ENCODE measurements at places on chromosomes 3 and 15.

DNA sequence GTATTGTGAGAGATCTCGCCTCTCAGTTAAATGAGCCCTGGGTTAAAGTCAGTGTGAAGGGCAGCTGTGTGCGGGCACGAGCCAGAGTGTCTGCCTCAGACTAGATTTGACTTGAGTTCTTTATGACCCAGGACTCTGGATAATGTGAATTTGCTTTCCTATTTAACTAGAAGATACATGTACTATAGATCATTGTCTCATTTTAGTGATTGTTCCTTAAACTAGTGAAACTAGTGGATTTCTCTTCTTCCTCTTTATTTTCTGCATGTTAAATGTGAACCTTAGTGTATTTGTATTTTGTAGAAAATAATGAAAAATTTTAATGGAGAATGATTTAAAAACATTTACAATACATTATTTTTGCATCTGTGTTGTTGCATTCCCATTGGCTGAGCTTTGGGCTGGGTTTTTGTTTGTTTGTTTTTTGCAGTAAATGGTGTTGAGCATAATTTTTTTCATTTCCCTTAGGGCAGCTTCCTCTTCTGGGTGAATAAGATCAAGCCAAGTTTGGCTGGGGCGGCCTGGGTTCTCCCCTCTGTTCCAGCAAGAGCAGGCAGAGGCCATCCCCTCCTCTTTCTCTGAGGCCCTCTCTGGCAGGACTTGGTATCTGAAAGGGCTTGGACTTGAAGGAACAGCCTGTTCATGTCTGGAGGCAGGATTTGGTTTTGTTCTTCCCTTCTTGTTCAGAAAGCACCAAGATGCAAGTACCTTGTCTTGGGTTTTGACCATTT lies 15.0 kb downstream of the GCSAM start:
- DNase-seq = no peak

DNA sequence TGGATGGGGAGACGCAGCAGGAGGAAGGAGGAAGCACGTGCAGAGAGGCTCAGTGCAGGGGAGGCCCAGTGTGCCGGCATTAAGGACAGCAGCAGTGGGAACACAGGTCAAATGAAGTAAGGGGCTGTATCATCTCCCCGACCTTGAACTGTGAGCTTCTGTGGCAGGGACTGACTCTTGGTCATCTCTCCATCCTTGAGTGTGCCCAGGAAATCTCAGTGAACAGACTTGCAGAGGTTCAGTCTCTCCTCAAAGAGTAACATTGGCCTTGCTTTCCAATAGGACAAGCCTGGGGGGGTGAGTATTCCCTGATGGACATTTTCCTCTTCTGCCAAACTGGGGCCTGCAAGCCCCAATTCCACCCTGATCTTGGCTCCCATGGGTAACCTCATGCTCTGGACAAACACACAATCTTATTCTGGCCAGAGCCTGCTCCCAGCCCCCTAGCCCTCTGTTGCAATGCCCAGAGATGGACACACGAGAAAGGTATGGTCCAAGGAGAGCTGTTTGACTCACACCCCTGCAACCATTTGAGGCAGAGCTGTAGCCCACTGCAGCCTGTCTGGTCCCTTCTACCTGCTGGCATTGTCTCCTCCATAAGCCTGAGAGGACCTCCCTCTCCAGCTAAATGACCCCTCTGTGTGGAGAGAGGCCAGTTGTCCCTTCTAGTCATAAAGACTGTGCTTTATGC lies 50.9 kb downstream of the TLE3 start:
- no peak for DNase-seq

DNA sequence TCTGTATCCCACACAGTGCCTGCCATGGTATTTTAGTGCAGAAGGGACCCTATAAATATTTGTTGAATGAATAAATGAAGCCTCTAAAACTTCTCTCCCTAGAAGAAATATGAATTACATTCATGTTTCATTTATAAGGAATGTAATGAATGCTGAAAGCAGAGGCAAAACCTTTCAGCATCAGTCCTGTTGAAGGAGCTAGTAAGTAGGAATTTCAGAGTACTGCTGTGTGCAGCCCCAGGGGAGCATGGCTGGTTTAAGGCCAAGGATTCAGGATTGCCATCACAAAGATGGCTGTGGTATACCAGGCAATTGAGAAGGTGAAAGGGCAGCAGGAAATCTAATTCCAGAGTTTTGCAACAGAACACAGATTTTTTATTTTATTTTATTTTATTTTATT lies 1131.4 kb downstream of the IGSF11 start:
- DNase-seq = no peak

DNA sequence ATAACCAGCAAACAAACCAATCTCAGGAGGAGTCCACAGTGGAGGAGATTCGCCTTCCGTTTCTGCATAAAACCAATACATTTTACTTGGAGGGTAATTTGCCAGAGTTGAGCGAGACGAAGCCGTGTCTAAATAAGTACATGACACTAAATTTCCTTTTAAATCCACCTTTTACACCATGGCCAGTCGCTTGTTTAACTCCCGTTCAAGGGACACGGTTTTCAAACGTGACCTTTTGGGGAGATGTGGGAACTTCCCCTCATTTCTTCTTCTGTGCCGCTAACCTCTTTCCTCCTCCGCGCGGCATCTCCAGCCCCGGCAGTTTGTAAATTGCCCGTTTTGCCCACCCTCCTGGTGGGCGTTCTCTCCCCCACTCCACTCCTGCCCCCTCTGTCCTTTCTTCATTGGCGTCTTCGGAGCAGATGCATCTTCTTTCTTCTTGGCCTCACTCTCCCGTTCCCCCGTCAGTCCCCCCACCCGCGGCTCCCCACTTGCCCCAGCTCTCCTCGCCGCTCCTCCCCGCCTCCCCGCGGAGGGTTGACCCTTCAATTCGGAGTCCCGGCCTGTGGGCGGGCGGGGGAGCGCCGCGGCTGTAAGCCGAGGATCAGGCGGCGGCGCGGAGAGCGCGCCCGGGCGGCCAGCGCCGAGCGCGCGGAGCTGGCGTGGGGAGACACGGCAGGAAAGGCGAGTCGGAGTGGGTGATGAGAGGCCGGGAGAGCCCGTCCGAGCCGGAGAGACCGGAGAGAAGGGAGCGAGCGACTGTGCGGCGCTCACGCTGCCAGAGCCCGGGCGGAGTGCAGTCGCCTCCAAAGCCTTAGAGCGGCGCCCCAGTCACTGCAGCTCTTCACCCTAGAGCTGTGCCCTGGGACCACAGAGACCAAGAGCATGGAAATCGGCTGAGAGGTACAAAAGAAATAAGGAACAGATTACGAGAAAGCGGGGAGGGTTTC lies at the start of gene NLGN1:
TSS of gene NLGN1 (plus strand) at position 584 of the 950 bp plus-strand sequence.
- no peak for DNase-seq

- DNase-seq = no peak
These were observed 1.0 kb upstream of the C3orf52 start for GRCh38 chr3:112084980-112085705.

DNA sequence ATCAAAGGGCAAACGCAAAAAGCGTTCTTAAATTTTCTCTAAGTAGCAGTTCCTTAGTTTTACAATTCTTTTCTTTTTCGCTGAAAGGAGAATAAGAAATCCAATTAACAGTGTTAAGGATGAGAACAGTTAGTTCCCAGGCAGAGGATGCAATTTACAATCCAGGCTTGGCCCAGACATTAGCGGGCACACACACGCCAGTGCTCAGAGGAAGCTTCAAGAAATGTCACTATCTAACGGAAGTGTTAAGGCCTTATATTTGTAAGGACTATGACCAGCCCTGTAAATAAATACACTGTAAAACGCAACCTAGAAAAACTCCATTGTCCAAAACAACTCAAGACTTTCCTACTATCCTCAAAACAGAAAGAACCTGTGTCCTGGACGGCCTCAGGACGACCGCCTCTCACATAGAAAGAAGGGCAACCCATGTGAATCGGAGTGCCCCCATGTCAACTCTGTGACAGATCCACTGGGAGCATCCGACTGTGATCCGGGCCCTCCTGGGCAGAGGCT lies 1.3 kb downstream of the ACAP2 start:
- DNase-seq = no peak

DNA sequence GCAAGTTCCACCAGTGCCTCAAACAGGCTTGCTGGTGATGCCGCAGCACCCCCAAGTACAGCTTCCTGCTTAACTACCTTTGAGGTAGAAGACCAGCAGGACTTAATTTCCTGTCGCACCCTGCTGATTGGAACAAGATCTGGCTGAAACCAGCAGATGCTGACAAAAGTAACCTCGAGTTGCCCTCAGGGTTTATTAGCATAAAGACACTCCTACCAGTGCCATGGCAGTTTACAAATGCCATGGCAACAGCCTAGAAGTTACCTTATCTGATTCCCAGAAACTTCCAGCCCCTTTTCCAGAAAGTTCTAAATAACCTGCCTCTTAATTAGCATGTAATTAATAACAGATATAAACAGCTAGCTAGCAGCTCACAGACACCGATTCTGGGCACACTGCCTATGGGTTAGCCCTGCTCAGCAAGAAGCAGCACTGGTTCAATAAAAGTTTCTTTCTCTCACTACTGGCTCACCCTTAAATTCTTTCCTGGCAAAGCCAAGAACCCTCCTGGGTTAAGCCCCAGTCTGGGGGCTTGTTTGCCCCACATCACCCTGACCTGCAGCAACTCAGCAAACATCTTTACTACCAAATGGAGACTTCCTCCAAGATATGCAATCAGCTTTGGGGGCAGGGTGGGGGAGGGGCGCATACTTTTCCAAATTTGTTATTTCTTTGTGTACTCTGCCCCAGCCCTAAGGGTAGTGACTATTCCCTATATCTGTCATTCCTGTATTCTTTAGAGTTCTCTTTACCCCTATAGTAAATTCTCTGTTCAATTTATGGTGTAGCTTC lies 54.2 kb downstream of the MAP4 start:
- peak; percentile 58 for DNase-seq

GRCh38 chr3:141070727-141071357 lies 19.7 kb downstream of the SPSB4 start:
- DNase-seq = no peak

DNA sequence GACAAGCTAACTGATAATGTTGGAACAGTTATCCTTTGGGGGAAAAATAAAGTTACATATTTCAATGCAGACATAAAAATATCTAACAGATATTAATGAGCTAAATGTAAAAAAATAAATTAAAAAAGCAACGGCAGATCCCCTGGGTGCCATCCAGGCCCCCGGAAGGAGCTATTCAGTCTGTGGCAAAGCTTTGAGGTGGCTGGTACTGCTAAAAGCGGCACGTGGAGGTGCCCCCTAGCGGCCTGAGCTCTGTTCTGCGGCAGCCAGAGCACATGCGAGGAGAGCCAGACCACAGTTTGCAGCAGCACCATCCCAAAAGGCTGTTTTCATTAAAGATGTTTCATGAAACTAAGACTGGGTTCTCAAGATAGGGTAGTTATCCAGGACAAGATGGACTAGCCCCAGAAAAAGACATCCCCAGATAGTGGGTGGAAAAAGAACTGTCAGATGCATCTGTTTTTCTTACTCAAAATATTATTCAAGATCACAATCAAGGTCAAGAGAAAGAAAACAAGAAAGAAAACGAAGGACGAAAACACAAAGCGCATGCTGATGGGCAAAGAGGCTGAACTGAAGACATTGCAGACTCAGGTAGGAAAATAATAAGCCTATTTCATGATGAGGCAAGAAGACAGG lies 18.7 kb downstream of the AP3S2 start:
- DNase-seq = peak; percentile 80

DNA sequence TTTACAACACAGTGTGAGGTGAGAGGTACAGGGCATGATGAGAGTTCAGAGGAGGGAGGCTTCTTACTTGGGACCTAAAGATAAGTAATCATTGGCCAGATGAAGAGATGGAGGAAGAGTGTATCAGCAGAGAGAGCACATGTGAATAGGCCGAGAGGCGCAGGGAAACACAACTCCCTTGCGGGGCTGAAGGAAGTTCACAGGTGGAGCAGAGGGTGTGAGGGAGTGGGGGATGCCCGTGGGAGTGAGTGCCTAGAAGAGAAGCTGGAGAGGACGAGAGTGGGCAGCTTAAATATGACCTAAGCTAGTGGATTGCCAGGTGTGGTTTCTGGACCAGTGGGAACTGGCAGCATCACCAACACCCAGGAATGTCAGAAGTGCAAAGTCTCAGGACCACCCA lies 98.2 kb upstream of the TBC1D5 start:
- DNase-seq = no peak

DNA sequence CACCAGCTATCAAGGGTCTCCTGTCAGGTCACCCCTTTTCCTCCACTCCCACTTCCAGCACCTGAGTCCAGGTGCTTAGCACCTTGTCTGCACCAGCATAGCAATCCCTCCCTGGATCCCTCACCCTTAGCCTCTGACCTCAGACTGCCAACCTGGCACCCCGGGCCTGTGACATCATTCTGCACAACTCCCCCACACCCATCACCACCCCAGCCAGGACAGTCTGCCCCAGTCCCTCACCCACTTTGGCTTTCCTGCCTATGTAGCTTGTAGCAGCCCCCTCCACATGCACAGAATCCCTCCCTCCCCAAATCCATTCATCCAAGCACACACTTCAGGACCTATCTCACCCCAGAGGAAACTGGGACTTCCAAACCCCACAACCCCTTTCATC lies 819 bp upstream of the PLXNB1 start:
- DNase-seq = no peak

GRCh38 chr3:171193693-171194092 lies 167.2 kb upstream of the SLC2A2 start:
- DNase-seq = no peak

DNA sequence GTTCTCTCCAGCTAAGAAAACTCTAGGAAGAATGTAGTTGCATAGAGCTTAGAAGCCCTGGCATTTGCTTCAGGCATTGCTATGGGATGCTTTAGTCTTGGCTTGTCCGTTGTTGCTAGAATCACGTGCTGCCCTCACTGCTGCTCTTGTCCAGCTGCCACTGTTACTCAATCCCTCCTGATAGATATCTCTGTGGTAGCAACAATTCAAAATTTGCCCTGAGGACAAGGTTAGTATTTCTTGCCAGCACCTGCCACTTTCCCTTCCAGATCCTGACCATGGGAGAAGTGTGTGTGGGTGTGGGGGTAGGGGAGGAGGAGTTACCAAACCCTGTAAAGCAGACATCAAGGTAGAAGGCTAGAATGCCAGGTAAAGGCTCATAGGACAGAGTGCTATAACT lies 113.8 kb downstream of the PPM1L start:
- no peak for DNase-seq

DNA sequence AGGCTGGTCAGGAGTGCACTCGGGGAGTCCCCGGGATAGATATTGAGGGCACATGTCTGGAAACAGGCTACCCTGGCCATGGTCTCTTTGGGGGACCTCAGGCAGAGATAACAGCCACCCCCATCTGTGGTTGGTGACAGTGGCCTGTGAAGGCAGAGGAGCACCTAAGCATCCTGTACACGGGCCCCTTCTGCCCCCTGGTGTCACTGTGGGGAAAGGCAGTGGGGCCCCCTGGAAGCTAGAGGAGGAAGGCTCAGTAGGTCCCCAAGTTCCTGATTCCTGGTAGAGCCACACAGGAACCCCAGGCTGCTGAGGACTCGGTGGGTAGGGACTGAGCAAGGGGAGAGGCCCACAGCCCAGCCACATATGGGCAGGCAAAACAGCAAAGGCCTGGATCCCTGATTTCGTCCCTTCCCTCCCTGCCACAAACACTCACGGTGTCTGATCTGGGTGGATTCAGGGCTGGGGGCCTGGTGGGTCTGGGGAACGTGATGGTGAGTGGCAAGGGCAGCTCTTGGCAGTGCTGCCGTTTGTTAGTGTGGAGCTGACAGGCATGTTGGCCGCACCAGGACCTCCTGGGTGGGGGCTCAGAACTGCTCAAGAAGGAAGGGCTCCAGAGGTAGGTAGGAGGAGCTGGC lies 14.1 kb upstream of the CXCR6 start:
- peak; percentile 68 for DNase-seq

Data from CD4-positive, alpha-beta T cell treated with Interleukin-21 for 1 hour (primary cell).